Activated effector memory CD4-positive, alpha-beta T cell treated with Interleukin-2 at 50 U/mL for 16 hours (primary cell): ENCODE measurements at places on chromosomes 16 and 17.
A peak's percentile ranks its signal among the peaks of the same experiment; 100 is the strongest.

- DNase-seq: peak; percentile 77
Observed at GRCh38 chr16:88533932-88534637, 36.1 kb upstream of the ZC3H18 start.

DNA sequence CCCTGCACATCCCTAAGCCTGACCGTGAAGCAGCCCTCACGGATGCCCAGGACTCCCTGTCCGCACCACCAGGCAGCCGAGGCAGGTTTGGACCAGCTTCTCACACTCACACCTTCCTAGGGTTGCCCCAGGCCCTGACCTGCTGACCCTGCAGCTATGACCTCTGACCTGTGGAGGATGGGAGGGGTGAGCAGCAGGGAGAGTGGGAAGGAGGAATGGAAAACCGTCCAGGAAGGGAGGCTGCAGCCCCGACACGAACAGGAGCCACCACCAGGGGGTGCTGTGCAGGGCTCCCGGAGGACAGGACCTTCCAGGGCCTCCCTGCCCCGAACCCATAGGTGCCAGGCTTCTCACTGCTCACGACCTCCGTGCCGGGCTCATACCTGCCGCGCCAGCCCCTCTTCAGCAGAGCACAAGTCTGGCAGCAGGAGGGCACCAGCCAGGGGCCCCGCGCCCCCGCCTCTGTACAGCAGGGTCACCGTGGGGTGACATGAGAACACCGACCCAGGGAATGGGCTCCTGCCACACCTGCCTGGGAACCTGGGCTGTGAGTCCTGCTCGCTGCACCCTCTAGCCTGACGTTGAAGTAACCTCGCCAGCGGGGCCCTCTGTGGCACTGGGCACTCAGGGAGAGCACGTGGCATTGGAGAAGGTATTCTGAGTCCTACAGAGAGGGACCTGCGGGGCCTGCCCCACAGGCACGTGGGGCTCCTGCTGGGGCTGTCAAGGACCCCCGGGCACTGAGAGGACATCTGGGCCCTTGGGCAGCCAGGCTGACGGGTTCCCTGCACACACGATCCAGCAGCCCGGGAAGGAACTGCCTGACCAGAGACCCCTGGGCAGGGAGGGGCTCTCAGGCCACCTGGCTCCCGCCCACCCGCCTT lies 37.6 kb downstream of the CTU2 start:
- peak; percentile 62 for DNase-seq

DNA sequence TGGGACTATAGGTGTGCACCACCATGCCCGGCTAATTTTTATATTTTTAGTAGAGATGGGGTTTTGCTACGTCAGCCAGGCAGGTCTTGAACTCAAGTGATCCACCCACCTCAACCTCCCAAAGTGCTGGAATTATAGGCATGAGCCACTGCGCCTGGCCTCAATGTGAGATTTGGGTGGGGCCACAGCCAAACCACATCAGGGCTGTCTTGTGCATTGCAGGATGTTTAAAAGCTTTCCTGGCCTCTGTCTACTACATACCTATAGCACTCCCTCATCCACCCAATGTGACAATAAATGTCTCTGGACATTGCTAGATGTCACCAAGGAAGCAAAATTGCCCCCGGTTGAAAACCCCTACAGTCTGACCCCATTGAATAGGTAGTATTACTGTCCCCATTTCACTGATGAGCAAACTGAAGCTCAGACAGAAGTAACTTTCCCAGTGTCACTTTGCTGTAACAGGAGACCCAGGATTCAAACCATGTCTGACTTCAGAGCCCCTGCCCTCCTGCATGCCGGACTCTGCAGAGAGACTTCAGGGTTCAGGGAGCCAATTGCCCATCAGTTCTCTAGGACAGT lies 3.6 kb upstream of the MAP3K14 start:
- no peak for DNase-seq

DNA sequence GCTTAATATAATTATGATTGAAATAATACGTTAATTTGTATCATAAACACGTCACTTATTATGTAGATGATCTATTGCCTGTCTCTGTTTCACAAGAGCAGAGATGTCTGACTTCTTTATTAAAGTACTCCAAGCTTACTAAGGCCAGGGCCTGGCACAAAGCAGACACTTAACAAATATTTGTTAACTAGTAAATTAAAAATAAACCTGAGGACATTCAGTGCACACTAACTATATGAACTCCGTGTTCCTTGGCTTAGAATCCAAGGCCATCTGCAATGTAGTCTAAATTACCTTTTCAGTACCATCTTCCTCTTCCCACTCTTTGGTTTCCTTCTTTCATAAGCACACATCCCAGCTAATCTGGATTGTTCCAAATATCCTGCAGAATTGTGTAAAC lies 210.8 kb upstream of the SOX9 start:
- DNase-seq: no peak

GRCh38 chr17:82053556-82054263 lies 2.0 kb downstream of the GPS1 start:
- no peak for DNase-seq

GRCh38 chr17:80847496-80848230 lies 144.0 kb upstream of the CHMP6 start:
- DNase-seq: peak; percentile 82

GRCh38 chr17:76071531-76072147 lies 678 bp downstream of the SRP68 start:
- DNase-seq: no peak

GRCh38 chr16:27549464-27549745 lies 308 bp downstream of the GTF3C1 start:
- DNase-seq: no peak

DNA sequence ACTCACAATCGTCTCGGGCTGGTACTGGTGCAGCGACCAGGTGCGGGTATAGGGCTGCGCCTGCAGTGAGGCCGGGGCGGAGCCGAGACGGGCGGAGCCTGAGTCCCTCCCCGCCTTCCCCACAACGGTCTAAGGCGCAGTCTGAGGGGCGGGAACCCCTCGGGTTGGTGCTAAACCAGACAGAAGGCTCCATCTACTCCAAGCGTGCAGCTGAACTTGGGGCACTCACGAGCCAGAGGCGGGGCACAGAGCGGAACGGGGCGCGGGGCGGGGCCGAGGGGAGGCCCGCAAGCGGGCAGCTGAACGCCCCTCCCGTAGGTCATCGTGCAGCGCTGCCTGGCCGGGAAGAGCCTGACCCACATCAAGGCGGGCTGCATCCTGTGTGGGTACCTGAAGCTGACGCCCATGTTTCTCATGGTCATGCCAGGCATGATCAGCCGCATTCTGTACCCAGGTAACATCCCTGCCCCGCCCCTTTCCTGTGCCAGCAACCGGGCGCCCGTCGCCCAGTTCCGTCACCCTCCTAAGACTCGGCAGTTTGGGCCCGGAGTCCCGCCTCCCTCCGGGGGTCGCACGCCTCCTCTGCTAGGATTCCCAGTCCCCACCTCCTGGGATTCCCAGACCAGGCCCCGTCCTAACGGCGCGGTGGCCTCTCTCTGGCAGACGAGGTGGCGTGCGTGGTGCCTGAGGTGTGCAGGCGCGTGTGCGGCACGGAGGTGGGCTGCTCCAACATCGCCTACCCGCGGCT lies 5.0 kb downstream of the SLC5A2 start:
- peak; percentile 73 for DNase-seq

DNA sequence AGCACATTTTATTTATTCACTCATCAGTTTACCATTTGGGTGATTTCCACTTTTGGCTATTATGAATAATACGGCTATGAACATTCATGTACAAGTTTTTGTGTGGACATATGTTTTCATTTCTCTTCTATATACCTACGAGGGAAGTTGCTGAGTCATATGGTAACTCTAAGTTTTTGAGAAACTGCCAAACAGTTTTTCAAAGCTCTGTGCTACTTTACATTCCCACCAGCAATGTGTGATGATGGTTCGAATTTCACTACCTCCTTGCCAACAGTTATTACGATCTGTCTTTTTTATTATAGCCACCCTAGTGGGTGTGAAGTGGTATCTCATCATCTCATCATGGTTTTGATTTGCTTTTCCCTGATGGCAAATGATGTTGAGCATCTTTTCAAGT lies 63.7 kb upstream of the MRTFB start:
- no peak for DNase-seq

GRCh38 chr17:70369391-70369790 lies 200.1 kb downstream of the KCNJ2 start:
- no peak for DNase-seq

- DNase-seq: no peak
Observed at GRCh38 chr16:12975766-12976165, 74.4 kb downstream of the SHISA9 start.

DNA sequence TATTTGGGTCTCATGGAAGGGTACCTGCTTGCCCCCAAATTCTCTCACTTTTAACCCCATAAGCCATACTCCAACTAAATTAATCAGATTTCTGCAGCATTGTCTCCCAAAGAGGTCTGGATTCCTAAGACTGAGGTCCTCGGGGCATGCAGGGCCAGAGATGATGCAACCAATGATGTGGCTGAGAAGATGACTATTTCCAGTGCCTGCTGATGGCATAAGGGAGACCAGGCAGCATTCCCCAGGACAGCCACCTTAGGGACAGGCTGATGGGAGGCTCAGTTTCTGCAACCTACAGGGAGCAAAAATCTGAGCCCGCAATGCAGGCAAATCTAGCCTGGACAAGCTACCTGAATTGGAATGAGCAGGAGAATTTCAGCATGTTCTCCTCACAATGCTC lies 76.8 kb upstream of the ASIC2 start:
- no peak for DNase-seq

DNA sequence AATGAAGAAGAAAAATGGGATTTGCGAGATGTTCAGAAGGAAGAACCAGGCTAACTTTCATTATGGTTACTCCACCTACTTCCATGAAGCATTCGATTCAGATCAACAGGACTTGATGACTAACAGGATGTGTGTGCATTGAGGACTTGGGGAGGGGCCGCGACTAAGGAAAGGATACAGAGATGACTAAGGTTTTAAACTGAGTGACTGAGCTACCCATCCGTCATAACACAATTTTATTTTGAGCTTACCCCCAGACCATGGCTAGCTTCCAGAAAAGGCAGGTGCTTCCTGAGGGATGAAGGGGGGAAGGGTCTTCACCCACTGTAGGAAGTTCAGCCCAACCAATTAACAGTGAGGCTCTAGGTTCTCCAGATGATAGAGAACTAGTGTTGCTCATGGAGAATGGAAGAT lies 2.5 kb upstream of the CDYL2 start:
- DNase-seq: peak; percentile 51

DNA sequence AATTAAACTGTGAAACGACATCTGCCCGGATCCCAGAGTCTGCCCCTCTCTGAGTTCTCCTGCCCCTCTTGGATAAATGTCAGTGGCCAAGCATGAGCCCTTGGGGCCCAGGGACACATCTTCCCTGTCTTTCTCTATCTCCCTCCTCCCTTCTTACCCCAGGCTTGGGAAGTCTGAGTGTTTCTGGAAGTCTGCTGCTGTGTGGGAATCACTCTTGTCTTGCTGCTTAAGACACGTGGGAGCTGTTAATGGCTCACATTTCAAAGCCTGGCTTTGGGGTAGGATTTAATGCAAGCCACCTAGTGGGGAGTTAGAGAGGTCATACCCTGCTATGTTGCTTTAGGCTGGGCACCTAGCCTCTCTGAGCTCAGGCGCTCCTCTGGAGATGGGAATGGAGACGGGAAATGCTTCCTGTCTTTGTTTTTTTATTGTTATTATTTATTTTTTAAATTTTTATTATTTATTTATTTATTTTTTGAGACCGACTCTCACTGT lies 218.5 kb upstream of the CIBAR2 start:
- no peak for DNase-seq

DNA sequence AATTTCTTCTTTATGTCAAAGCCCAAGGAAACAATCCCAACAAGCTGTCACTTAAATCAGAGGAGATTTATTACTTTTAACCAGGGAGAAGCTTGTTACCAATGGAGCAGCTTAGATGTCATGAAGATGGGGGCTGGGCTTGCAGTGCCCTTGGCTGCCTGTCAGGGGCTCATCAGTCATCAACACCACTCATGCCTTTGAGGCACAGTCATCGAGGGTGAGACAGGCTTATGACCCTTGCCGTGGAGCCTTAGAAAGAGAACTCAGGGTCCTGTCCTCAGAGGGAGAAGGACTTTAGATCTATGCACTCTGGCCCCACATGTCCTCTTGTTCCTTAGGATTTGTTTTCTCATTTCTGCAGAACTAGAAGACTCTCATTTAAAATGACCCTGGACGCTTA lies 318.3 kb downstream of the CBLN1 start:
- DNase-seq: no peak

- no peak for DNase-seq
Observed at GRCh38 chr17:20010099-20010863, 1.1 kb downstream of the SPECC1 start.

DNA sequence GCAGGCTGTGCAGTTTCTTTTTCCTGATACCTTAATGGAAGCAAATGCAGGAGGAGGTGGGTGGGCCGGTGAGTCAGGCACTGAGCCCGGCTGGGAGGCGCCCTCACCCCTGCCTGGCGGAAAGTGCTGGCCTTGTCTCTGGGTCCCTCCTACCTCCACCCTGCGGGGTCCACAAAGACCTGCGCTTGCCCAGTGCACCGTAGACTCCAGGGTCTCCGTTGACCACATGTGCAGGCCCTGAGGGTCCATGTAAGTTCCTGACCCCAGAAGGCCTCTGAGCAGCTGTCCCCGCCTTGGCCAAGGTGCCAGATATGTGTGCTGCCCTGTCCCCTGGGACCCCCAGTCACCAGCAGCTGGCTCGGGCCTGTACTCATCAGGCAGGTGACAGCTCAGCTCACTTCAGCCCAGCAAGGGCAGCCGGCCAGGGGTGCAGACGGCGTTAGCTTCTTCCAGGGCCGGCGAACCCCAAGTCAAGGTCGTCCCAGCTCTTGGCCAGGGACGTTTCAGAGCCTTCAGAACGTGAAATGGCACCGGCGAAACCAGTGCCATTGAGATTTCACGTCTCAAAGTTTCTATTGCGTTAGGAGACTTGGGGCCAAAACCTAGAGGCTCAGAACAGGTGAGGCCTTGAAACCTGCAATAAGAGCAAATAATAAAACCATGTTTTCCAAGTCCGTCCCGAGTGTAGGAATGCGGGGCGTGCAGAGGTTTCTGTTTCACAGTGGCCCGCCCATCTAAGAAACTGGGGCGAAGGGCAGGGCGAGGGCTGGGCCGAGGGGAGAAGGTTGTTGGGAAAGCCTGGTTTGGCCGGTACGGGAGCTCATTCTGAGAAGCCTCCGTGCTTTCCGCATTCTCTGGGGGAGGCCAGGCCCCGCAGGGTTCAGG lies 12.1 kb downstream of the METRNL start:
- DNase-seq: no peak

DNA sequence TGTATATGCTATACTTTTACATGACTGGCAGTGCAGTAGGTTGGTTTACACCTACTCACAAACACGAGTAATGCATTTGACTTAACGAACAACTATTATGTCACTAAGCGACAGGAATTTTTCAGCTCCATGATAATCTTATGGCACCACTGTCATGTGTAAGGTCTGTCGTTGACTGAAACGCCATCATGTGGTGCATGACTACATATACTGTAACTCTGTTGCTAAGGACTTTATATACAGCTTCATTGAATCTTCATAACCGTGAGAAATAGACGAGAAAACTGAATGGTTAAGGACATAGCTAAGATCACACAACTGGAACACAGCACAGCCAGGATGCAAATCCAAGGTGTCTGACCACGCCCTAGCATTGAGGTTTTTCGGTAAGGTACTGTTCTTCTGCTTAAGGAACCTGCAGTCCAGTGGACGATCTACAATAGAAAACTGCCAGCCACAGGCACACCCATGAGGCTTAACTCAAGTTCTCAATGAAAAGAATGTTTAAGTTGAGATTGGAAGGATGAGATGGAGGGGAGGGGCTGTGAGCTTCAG lies 3.3 kb downstream of the CFAP20 start:
- DNase-seq: no peak

- DNase-seq: no peak
Observed at GRCh38 chr17:38598536-38598935, 7.2 kb downstream of the SRCIN1 start.
